ENCODE measurements at places on chromosomes 2 and 18.
A peak's percentile ranks its signal among the peaks of the same experiment; 100 is the strongest.

DNA sequence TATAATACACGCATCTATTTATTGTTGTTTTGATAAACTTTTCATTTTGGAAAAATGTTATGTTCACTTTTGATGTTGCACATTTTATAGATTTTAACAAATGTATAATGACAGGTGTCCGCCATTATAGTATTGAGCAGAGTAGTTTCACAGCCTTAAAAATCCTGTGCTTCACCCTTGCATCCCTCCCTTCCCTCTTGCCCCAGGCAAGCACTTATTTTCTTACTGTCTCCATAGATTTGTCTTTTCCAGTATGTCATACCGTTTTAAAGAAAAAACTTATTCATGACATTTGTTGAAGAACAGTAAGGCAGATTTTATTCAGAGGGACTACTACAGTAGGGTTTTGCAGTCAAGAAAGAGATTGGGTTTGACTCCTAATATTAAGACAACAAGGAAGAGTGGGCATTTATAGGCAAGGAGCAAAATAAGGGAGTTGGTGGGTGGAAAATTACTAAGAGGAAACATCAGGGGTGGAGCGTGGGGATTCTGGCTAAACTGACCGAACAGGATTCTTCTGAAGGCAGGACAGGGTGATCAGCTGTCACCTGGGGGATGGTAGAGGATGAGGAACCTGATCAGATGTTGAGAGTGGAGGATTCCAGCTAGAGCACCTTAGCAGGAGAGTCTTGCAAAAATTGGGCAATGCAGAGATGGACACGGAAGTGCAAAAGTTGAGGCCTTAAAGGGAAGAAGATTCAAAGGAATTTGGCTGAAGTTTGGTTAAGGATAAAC lies 108.8 kb downstream of the NCK2 start:
- DNase-seq, result no peak

DNA sequence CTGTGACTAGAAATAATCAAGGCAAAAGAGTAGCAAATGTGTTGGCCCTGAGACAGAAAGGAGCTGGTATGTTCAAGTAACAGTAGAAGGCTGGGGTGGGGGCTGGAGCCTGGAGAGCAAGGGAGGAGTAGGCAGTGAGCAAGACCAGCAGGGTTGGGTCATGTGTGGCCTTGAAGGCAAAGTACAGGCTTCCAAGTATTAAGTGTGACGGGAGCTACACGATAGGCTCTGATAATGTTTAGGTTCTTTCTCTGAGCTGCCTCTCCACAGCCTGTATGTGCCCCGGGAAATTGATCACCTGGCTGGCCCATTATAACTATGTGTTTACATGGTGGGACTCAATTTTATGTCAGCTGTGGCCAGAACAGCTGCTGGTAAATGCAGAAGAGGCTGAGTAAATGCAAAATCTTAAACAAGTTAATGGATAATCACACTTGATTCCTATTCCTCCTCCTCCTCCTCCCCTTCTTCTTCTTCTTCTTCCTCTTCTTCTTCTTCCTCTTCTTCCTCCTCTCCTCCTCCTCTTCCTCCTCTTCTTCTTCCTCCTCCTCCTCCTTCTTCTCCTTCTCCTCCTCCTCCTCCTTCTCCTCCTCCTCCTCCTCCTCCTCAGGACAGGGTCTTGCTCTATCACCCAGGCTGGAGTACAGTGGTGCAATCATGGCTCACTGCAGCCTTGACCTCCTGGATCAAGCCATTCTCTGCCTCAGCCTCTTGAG lies 9.3 kb downstream of the IL1F10 start:
- no peak for DNase-seq

GRCh38 chr2:62705859-62706720 lies 577 bp downstream of the EHBP1 start:
- DNase-seq, result peak; percentile 32

- DNase-seq, result no peak
Observed at GRCh38 chr2:227153307-227153706, 10.7 kb downstream of the COL4A4 start.

DNA sequence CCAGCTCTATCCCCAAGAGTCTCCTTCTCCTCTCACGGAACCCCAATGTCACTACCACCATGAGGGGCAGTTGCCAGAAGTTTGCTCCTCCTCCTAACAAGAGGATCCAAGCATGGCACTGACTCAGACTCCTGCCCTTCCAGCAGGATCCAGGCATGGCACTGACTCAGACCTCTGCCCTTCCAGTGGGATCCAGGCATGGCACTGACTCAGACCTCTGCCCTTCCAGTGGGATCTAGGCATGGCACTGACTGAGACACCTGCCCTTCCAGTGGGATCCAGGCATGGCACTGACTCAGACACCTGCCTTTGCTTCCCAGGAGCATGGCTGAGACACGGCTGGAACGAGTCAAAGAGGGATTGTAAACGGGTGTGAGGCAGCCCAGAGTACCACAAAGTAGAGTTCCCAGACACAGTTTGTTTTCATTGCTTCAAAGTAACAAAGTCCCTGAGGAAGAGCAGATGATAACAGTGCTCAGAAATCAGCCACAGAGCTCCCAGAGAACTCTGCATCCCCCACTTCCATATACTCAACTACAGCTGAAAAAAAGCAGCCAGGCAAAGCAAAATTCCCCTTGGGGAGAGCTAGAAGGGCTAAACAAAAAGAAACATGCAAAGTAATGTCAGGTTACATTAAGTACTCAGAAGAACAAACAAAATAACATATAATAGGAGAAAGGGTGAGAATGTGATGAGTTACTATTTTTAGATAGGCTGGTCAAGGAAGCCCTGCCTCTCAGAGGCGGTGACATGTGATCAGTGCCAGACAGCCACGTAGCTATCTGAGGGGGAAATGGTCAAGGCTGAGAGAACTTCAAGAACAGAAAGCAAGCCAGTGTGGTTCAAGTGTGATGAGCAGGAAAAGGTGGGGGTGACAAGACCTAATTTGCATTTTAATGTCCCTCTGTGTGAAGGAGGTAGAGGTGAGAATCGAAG lies 3.0 kb downstream of the BUB1 start:
- no peak for DNase-seq

DNA sequence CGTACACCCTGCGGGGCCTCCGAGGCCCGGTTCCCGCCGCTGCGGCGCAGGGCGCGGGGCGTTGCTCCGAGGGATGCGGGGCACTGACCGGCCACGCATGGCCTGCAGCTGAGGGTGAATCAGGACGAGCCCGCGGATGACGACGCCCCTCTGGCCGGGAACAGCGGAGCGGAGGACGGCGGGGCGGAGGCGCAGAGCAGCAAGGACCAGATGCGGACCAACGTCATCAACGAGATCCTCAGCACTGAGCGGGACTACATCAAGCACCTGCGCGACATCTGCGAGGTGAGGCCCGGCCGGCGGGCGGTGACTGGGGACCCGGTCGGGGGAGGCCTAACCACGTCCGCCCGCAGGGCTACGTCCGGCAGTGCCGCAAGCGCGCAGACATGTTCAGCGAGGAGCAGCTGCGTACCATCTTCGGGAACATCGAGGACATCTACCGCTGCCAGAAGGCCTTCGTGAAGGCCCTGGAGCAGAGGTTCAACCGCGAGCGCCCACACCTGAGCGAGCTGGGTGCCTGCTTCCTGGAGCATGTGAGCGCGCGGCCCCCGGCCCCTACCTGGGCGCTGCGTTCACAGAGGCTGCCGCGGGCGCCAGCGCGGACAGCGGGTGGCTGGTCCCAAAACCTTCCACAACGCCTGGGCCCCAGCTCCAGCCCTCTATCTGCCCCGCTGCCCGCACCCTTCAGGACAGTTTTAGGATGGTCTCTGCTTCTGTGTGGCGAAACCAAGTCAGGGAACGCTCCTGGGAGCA lies 53.2 kb downstream of the FAM168B start:
- DNase-seq, result no peak

DNA sequence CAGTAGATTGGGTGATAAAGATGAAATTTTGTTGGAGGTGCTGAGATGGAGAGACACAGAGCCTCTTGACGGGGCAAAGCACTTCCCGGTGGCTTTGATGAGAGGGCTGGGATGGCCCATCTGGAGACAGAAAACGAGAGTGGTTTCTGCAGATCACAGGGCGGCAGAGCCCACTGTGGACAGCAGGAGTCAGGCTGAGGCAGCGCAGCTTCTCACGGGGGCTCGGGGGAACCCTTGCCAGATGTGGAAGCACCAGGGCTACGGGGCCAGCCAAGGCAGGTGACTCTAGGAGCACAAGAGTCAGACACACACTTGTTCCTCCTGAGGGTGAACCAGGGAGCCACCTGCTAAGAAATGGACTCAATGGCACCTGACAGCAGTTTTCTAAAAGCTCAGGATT lies 78.5 kb downstream of the TPO start:
- DNase-seq, result no peak

DNA sequence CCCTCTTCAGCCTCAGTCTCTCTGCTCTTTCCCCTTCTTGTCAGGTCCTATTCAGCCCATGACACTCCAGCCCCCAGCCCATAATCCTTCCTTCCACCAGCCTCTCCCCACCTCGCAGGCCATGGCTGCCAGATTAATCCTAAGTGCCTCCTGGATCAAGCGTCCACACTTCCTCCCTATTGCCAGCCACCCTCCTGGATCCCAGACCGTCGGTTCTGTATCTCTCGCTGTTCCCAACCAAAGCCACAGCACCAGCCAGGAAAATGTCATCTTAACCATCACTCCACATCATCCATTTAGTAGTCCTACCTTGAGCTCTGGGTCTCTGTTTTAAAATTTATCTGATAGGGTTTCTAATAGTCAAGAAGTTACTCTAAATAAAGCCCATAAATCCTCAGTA lies 49.5 kb downstream of the NDUFA10 start:
- DNase-seq, result no peak

DNA sequence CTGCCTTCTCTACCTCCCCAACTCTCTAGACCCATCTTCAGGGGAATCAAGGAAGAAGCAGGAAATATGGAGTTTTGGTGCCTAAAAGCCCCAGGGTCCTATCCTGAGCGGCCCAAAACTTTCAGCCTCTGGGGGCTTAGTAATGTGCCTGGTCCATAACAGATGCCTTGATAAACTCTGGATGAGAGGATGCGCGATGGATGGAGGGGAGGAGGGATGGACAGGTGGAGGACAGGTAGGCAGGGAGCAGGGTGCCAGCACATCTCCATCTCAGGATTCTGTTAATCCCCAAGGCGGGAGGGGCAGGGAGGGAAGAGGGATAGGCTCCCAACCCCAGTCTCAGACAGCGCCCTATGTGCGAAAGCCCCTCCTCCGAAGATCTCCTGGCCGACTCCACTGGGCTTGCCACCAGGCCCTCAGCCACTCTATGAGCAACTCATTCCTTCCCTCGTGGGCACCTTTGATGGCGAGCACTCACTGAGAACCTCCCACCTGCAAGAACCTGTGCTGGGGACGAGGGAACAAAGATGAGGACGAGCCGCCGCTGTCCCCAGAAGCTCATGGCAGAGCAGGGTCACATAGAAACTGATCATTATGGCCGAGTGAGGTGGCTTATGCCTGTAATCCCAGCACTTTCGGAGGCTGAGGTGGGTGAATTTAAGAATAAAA lies 23.1 kb downstream of the HS1BP3 start:
- no peak for DNase-seq

- DNase-seq, result peak; percentile 35
Observed at GRCh38 chr2:172427990-172428831, 825 bp downstream of the ITGA6 start.

DNA sequence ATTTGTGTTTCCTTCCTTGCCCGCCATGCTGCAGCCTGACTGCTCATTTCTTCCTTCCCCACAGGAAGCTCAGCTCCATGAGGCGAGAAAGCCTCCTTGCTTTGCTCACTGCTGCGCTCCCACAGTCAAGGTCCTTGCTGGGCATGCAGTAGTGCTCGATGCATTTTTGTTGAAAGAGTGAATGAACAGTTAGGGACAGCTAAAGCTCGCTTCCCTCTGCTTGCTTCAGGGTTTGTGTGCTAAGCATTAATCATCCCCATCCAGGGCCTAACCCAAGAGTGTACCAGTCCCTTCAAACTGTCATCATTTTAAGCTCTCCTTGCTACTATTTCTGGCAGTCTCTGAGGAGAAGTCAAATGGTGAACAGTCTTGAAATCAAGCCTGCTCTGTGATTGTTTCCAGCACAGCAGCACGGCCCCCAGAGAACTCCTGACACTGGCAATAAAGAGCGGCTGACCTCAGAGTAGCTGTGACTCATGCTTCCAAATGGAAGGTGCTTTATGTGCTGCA lies 171.7 kb upstream of the SOX11 start:
- DNase-seq, result peak; percentile 28

- DNase-seq, result no peak
Observed at GRCh38 chr2:177106212-177106611, 106.4 kb upstream of the HNRNPA3 start.

DNA sequence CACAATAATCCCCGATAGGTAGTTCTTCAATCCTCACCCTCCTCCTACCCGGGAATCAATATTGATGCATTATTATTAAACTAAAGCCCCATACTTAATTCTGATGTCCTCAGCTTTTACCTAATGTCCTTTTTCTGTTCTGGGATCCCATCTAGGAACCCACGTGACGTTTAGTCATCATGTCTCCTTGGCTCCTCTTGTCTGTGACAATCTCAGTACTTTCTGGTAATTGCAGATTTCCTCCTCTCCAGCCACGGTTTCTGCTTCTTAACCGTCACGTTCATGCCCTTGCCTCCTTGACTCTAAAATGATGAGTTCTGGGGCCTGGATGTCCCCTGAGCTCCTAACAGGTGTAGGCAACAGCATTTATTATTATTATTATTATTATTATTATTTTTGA lies 2.9 kb upstream of the DGKD start:
- no peak for DNase-seq

Data from NCI-H1436 (cell line).